ENCODE measurements at places on chromosomes 7 and 10.

- DNase-seq: no peak
Measured at GRCh38 chr7:151436446-151437158, 3.3 kb downstream of the CRYGN start.

- no peak for DNase-seq
Measured at GRCh38 chr7:74092321-74092963, 8.8 kb downstream of the LIMK1 start.

DNA sequence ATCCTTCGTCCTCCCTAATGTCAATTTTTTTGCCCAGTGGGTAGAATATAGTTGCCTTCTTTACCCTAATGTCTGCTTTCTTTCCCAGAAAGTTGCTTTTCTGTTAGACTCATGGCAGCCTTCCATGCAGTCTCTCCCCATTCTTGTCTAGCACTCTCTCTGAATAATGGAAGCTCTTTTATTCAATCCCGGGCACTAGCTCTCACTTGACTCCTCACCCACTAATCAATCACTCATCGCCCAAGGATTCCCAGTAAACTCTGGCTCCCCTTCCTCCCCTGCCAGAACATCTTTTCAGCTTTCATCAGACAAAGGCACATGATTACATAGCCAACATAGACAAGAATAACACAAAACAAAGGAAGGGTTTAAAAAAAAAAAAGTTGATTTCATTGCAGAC is 100.2 kb upstream of the RELN start:
- no peak for DNase-seq

- DNase-seq: no peak
Measured at GRCh38 chr10:100750291-100751210, 5.2 kb downstream of the PAX2 start.
